ENCODE measurements at places on chromosomes 6 and 20.

DNA sequence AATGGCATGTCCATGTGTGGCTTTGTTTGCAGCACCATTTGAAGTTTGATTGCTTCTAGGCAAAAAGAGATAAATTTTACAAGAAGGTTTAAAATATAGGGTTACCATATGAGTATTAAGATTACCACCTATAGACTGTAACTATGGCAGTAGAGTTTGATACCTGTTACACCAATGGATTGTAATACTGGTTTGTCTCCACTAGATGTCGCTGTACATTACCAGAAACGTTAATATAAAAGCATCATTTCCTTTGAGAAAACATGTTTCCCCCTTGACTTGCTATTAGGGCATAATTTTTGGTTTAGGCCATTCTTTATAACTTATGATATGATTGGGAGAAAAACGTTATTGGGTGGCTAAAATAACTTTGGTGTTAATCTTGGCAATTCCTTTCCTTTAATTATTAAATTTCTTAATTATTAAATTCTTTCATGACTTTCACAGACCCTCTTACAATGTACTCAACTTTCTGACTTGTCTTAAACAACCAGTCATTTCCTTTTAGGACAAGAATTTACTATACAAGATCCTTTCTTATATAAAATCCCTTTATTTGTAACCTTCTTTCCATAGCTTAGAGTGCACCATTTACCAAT, 42.8 kb downstream of the HLA-DPB1 start:
- DNase-seq = peak; percentile 40

GRCh38 chr6:164927288-164928056, 381.9 kb downstream of the C6orf118 start:
- DNase-seq = peak; percentile 59

GRCh38 chr20:35870541-35871258, 83.6 kb downstream of the SCAND1 start:
- no peak for DNase-seq

DNA sequence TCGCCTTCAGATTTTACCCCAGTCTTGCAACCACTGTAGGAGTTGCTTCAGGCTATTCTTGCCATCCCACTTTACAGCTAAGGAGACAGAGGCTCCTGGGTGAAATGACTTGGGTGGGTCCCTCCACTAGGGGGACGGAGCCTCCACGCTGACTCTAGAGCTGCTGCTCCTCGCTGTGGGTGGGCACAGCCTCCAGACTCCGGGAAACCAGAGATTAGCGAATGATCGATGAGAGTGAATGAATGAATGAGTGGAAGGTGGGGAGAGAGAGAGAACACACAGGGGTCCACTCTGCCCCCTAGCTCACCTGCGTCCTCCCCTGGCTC, 10.4 kb downstream of the ZBP1 start:
- no peak for DNase-seq

DNA sequence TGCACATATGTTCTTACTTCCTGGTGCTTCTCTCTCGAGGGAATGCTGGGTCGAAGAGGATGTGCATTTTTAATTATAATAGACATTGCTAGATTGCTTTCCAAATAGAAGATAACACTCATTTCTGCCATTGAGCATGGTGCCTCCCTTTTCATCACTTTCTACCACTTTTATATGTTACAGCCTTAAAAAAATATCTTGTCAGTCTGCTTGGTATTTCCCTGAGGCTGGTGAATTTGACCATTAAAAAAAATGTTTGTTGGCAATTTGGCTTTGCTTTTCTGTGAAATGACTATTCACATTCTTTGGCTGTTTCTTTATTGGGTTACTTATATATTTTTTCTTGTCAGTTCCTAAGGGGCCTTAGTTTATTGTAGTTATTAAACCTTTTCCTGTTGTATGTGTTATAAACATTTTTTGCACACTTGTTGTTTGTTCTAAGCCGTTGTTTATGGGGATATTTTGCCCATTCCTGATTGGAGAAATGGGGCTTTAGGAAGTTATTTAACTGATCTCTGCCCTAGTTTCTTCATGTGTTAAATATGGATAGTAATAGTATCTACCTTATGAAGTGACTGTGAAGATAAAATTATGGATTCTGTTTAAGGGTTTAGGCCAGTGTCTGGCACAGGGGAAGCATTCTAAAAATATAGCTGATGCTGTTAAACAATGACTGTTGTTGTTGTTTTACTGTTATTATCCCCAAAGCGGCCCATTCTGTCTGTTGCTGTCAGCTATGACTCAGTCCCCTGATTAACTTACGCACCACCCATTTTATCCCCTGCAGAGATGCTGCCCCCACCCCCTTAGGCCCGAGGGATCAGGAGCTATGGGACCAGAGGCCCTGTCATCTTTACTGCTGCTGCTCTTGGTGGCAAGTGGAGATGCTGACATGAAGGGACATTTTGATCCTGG, 3.8 kb downstream of the DDR1 start:
- peak; percentile 63 for DNase-seq

- DNase-seq = no peak
Observed at GRCh38 chr20:38269040-38269439, 8.5 kb upstream of the KIAA1755 start.

DNA sequence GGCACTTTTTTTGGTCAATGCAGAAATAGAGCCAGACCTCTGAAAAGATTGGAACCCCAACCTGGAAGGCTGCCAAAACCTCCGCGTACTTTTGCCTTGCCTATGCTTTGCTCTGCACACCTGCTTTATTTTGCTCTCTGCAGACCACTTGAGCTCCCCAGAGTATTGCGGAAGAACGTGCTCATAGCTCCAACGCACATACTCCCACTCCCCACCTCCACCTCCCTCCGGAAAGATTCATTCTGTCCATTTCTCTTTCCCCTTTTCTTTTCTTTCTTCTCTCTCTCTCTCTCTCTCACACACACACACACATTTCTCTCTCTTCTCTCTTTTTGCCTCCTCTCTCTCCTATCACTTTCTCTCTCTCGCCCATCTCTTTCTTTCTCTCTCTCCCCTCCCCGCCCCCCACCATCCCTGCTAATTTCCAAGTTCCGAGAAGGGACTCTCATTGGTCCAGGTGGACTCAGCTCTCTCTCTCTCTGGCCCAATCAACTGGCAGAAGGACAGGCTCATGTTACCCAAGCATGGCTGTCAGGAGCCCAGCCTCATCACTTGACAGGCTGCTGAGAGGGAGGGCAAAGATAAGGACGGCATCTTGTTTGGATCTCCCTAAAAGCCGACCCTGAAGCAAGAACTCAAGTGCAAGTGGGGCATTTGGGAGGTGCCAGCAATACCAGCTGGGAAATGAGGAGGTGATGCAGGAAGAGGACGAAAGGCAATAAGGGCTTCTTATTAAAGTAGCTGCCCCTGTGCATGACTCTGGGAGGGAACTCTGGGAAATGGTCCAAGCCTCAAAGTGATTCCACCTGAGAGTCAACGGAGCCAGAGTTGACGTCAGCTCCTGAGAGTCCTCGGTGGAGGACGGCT, 246.1 kb downstream of the LY86 start:
- no peak for DNase-seq

- DNase-seq = no peak
Observed at GRCh38 chr6:125421836-125422235, 120.1 kb upstream of the HDDC2 start.

GRCh38 chr6:41273714-41274113, 12.8 kb downstream of the TREM1 start:
- DNase-seq = no peak

DNA sequence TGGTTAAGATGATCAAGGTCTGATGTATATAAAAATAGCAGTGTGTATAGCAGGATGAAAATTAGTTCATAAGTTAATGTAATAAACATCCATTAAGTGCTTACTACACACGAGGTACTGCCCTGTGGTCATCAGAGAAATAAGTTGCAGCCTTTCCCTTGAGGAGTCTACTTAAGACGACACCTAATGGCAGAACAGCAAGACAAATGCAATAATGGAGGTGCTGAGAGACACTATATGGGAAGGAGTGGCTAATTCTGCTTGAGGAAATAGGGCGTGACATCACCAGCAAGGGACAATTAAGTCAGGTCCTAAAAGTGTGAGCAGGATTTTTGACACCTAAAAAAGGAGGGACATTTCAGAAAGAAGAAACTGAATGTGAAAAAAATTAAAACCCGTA, 75.2 kb downstream of the BACH2 start:
- DNase-seq = no peak

GRCh38 chr20:32456869-32457478, 98.8 kb downstream of the ASXL1 start:
- DNase-seq = no peak

DNA sequence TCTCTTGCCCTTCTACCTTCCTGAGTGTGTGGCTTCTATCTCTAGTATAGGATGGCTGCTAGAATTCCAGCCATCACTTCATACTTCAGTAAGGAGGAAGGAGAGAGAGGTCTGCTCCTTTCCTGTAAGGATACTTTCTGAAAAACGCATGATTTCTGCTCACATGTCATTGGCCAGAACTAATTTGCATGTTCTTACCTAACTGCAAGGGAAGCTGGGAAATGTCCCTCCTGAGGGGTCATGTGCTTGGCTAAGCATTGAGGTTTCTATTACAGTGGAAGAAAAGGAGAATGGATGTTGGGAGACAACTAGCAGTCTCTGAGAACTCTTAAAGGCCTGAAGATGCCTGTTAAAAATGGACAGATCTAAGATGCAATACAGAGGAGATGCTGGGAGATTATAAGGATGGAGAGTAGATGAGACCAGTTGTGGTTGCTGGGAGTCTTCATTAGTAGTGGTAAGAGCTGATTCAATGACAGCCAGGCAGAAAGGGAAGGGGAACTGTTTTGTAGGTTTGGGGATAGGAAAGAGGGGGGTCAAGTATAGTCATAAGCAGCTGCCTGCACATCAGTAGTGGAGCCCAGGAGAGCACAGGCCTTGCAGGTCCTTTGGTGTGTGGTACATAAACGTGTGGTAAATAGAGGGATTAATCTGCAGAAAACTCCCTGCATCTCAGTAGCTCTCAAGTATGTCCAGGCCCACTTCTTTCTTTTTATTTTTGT, 20.2 kb downstream of the CDS2 start:
- no peak for DNase-seq

DNA sequence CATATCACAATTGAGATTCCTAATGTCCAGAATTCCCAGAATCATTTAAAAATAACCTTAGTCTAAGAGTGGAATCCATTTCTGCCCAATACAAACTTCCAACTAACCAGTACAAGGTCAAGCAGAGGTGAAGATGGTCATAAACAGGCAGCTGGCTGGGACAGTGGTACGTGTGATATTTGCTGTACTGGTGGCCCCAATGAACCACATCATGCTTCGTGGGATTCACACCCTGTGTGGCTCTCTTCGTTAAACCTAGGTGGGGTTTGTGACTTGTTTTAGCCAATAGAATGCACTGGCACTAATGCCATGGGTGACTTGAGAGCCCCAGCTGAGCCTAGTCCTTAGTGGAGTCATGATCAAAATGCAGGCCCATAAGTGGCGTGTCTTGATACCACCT, 286.6 kb downstream of the KIF16B start:
- DNase-seq = no peak

- no peak for DNase-seq
Observed at GRCh38 chr6:170048615-170049256, 242.1 kb downstream of the DLL1 start.

GRCh38 chr20:3407040-3407770, at the start of gene DNAAF9:
TSS of gene DNAAF9 (minus strand) at chr20:3407669. CDS start at chr20:3407557, 112 bp downstream.
- peak; percentile 24 for DNase-seq

GRCh38 chr6:10269814-10270472, 144.9 kb downstream of the TFAP2A start:
- DNase-seq = no peak

- DNase-seq = no peak
Observed at GRCh38 chr6:106117579-106117978, 31.4 kb downstream of the PRDM1 start.

DNA sequence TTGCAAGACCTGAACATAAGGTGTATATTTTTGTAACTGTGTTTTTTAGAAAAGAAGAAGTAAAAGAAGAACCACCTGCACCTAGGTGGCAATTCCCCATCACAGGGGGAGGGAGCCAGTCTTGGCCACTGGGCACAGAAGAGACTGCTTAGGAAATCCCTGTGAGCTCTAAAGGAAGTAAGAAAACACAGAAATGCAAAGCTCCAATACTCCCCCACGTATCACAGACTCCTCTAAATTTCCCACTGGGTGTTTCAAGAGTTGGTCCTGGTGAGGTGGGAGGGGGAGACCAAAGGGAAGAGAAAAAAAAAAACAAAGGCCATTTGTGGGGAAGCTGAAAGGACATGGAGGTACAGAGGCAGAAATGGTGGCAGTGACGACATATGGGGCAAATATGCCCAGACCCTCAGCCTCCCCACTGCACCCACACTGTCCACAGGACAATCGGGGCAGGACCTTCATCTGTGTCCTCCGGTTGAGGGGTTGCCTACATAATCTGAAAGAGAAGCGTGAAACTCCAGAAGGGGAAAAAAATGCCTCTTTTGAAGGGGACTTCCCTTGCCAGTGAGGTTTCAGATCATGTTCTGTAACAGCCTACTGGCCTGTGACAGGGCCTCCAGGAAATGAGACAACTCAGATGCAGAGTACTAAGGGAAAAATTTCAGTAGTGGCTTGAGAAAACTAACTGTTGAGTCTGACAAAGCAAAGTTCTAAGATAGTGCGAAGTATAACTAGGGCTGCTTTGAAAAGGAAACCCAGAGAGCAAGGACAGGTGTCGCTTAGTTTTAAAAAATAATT, 226.2 kb upstream of the MARCKS start:
- DNase-seq = no peak

GRCh38 chr20:19253916-19254820, 41.7 kb downstream of the SLC24A3 start:
- no peak for DNase-seq

DNA sequence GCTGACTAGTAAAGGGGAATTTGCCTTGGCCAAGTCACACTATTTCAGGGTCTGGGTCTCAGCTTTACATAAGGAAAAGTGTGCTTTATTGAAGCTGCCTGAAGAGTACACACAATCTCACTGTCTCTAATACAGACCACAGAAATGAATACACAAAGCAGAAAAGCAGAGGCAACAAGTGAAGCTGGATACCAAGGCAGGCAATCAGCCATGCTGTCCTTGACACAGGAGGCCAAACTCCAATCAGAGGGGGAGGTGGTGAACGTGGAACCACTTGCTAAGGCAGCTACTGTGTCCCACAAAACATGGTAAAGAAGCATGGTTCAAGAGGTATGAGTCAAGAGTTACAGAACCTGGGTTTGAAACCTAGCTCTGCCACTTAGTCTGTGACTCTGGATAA, 21.8 kb upstream of the CCND3 start:
- no peak for DNase-seq

GRCh38 chr20:23235173-23236027, 115.2 kb upstream of the NXT1 start:
- peak; percentile 44 for DNase-seq

- DNase-seq = no peak
Observed at GRCh38 chr20:62354031-62354808, 12.9 kb downstream of the LAMA5 start.
